ENCODE measurements at places on chromosomes 2 and 18.

GRCh38 chr2:42996528-42996927 is 204.1 kb upstream of the HAAO start:
- DNase-seq = no peak

DNA sequence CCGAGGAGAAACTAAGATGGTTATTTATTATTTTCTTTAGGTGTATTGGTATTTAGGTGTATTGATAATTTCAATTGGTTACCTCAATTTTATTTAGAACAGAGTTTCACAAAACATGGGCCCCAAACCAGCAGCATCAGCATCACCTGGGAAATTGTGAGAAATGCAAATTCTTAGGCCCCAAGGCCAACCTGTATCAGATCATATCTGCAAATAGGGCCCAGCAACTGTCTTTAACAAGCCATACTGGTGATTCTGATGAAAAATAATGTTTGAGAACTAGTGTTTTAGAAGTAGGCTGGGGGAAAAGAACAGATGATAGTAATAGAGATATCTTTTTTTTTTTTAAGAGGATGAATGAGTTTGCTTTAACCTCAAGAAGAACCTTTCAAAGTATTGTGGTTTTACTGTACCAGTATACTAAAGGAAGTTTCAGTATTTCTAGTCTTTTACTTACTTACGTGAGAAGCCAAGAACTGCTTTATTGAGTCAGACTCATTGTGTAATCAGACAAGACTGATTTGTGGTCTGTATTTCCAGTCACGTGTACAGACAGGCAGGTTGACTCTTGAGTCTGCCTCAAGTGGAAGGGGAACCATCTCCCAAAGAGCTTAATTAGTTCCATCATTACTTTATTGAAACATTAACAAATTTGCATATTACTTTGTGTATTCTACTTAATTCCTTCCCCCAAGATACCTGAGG is 60.4 kb upstream of the GAREM1 start:
- DNase-seq = peak; percentile 41

GRCh38 chr2:53379547-53379946 is 388.1 kb upstream of the CHAC2 start:
- no peak for DNase-seq

DNA sequence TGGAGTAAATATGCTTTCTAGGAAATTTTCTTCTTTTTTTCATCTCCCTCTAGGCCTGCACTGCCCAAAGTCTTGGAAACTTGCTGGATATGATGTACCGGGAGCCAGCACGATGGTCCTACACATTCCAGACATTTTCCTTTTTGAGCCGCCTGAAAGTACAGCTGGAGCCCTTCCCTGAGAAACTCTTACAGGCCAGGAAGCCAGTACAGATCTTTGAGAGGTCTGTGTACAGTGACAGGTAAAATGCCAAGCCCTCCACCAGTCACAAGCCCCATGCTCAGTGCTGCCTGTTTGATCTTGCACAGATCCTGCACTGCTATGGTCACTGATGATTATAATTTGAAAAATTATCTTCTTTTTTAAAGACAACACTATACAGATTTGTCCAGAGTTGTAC is 20.0 kb downstream of the DGUOK start:
- DNase-seq = no peak

- no peak for DNase-seq
Observed at GRCh38 chr2:197121756-197122385, 188.7 kb downstream of the ANKRD44 start.

Data from GM13977 (cell line).